ENCODE measurements at places on chromosomes 1 and 21.

DNA sequence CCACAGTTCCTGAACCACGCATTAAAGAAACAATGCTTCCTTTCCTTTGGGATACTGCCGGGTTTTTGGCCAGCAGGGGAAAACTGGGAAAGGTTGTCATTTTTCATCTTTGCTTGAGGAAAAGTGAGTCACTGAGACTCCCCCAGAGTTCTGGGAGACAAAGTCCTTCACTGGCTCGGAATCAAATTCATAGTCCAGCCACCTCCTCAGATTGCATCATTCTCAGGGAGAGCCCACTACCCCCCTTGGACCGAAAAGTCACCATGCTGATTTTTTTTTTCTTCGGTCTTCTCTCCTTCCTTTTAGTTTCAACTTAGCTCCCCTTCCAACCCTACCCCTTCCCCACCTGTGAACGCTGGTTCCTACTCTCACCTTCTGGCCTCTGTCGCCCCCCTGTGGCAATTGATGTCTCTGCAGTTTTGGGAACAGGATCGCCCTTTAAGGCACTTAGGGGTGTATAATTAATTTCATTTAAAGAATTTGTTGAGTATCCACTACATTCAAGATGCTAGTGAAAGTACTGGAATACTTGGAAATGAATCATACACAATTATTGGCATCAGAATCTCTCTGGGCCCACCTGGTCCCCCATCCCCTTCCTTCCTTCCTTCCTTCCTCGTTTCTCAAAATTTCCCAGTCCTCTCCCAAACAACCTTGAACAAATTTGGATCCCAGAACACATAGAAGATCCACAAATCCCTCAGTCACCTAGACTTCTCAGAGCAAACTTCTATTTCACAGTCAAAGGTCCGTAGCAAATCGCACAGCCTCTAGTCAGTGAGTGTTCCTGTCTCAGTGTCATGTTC, 6.9 kb downstream of the ACKR1 start:
- no peak for DNase-seq

- no peak for DNase-seq
Measured at GRCh38 chr1:240794046-240794843, 182.3 kb upstream of the GREM2 start.

DNA sequence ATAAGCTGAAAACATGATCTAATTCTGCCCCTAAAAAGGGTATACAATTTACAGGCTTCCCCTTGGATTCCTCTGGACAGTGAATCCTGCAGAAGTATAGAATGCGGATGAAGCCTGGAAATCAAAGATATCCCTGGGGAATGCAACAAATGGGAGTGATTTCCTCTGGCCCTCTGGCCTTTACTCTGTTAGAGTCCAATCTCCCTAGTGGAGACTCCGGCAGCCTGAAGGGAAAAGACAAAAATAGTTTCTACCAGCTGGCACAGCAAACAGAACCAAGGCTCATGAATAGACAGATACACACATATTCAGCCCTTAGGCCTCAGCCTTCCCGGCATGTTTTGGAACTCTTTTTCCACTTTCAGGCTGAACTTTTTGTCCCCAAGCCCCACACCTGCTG, 3.9 kb upstream of the LRRC52 start:
- no peak for DNase-seq

DNA sequence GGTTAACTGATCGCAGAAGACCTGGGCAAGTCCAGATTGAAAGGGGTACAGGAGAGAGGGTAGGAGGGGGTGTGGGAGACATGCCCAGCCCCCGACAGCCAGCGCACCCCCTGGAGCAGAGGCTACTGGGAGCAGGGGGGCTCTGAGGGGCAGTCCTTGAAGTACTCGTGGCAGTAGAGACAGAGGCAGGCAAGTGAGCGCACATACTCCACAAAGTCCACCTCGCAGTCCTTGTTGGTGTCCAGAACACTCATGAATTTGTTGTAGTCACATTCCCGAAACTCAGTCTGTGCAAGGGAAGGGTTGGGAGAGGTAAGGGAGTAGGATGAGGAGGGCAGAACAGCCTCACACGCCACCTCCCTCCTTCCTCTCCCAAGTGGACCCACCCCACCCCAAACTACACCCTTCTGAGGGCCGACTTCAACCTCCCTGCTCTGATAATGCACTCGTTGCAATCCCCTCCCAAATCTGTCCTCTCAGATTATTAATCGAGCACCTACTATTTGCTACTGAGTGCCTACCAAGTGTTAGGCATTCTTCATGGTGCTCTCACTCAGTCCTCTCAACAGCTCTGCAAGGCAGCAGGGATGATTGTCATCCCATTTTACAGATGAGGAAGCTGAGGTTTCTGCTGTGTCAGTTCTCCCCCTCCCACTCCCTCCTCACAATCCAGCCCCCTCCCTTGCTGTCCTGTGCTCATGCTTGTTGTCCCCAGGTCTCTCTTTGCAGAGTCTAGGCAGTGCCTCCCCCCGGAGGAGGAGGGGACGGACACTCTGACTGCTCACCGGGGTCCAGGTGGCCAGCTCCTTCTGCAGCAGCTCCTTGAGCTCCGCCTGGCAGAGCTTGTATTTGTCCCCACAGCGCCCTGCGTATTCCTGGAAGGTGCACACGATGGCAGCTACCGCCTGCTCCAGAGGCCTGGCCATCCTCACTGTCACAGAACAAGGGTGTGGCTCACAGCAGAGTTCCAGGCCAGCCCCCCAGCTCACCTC, 1.2 kb downstream of the S100A3 start:
- DNase-seq: no peak

GRCh38 chr1:240652961-240653409, 41.0 kb upstream of the GREM2 start:
- no peak for DNase-seq

Measured in activated CD8-positive, alpha-beta memory T cell treated with anti-CD3 and anti-CD28 coated beads for 1 hour (primary cell).